Endothelial cell (in vitro differentiated cells): ENCODE measurements at places on chromosomes 12 and 14.

GRCh38 chr14:50225974-50226297 is 5.4 kb downstream of the SOS2 start:
- DNase-seq, result no peak

DNA sequence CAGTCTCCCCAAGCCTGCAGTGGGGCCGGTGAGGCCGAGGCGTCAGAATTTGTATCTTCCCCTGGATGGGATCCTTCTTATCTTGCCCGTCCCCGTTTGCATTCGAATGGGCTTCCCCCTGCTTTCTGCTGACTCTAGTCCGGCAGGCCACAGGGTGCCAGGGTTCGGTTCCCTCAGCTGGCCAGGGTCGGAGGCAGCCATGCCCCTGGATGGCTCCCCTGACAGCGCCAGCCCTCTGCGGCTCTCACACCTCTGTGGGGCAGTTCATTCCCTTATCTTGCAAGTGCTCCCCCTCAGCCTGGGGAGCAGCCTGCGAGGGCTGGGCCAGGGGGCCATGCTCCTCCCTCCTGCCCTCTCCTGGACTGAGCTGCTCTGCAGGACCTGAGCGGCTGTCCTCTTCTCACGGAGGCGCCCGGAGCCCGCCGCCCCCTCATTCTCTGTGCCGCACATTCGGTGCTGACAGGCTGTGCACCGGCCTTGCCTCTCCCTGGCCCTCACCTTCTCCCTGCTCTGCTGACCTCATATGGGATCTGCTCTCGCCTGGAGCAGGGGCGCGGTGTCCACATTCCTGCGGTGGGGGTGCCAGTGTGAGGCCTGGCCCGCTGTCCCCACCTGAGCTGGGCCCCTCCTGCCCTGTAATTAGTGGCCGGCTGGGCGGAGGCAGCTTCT is 32.8 kb downstream of the KIF26A start:
- no peak for DNase-seq

GRCh38 chr12:132398386-132398991 is 69.1 kb upstream of the GALNT9 start:
- DNase-seq, result no peak

GRCh38 chr12:51622564-51622963 is 31.5 kb downstream of the SCN8A start:
- no peak for DNase-seq

DNA sequence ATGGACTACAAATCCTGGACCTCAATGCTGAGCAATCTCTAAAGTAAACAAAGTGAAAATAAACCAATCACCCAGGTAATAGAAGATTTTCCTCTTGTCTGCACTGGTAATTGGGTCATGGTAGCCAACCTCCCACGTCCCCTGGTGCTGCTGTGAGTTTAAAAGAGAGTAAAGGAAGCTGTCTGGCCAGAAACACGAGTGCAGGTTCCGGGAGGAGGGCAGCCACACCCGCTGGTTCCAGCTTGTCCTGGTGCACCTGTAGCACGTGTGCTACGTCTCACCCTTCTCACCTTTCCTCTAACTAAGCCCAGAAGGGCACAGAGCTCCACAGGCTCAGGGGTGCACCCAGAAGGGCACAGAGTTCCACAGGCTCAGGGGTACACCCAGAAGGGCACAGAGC is 5.4 kb downstream of the CRACR2A start:
- DNase-seq, result no peak

GRCh38 chr12:121468499-121468801 is 68.5 kb downstream of the RNF34 start:
- no peak for DNase-seq

DNA sequence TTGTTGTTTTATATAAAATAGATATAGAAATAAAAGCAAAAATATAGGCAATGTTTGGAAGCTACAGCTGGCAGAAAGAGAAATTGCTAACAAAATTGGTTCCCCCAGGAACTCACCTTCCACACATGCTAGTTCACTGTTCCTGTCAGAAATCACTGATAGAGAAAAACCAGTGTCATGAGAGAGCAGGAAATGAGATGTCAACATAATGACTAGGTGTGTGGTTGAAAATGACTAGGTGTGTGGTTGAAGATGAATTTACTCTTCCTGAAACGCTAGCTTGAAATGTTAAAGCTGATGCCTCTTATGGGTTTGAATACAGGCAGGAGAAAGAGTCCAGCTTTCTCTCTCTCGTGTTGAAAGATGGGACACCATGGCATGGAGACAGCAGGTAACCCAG is 216.3 kb downstream of the C12orf42 start:
- DNase-seq, result no peak

DNA sequence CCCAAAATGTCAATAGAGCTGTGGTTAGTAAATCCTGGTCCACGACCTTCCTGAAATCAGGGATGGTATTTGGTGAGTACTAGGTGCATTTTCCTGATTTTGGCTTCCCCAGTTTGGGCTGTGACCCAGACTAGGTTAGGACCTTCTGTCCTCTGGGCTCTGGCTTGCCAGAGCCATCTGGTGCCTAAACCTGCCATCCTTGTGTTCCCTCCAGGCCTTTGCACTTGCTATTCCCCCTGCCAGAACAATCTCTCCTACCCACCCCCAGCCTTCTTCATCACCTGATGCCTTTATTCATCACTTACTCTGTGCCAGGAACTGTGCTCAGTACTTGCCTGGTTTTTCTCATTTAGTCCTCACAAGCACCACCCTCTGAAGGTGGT is 216.7 kb downstream of the RBM19 start:
- no peak for DNase-seq

DNA sequence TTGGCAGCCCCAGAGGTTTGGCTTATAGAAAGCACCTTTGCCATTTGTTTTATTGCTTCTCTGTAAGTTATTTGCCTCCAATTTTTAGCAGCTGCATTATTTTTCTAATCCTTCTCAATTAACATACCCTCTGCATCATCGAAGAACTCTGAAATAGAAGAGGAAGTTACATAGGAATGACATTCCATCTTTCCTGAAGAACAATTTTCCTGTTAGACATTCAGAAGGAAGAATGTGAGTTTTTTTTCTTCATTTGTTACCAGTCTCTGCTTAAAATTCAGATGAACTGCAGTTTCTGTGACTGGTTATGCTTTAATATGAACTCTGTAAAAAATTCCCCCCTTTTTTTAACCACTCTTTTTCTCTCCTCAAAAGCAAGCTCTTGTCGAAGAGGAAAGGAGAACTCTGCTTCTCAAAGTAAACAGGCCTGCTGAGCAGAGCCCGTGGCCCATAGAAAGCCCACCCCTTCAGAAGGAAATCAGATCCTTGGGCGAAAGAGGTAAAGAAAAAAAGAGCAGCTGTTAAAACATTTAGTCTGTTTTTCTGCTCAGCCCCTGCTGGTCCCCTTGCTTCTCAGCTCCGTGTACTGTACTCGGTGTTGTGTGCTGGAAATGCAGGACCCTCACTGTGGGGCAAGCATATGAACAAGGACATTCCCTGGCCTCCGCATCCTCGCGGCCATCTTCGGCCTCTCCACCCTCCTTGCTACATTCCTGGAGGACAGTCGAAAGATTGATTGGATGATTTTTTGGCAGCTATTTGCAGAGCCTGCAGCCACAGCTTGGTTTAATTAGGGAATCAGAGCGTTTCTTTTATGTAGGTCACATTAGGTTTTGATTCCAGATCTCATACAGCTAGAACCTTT is 164.4 kb upstream of the LRIG3 start:
- DNase-seq, result no peak

- no peak for DNase-seq
These were observed 57.9 kb upstream of the GPR68 start for GRCh38 chr14:91302391-91302790.

GRCh38 chr14:69268763-69269162 is 8.8 kb downstream of the GALNT16 start:
- no peak for DNase-seq

DNA sequence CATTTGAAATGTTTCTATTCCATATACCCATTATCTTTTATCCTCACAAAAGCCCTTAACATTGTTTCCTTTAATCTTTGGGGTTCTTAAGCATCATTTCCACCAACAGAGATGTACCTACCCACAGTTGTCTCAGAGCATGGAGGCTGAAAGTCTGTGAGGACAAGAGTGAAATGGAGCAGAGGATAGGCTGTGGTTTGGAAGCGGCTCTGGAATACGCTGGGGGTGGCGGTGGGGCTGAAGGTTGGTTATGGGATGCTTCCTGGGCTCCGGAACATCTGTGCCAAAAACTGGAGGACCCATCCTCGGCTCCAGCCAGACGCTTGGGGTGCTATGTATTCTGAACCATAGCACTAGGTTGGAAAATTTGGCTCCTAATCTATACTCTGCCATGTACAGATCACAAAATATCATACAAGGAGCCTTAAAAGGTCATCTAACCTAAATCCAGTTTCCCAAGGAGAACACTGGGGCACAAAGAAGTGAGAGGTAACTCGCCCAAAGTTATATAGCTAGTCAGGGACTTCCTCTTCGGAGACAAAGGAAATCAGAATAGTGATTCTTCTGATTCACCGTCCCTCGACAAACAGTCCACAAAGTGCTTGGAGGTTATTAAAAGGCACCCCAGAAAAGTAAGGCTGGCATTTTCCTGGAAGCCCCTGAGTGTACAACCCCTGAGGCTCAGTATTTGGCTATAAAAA is 2.5 kb downstream of the PPP1R3E start:
- DNase-seq, result no peak

GRCh38 chr12:42786400-42787148 is 197.0 kb upstream of the PRICKLE1 start:
- no peak for DNase-seq

DNA sequence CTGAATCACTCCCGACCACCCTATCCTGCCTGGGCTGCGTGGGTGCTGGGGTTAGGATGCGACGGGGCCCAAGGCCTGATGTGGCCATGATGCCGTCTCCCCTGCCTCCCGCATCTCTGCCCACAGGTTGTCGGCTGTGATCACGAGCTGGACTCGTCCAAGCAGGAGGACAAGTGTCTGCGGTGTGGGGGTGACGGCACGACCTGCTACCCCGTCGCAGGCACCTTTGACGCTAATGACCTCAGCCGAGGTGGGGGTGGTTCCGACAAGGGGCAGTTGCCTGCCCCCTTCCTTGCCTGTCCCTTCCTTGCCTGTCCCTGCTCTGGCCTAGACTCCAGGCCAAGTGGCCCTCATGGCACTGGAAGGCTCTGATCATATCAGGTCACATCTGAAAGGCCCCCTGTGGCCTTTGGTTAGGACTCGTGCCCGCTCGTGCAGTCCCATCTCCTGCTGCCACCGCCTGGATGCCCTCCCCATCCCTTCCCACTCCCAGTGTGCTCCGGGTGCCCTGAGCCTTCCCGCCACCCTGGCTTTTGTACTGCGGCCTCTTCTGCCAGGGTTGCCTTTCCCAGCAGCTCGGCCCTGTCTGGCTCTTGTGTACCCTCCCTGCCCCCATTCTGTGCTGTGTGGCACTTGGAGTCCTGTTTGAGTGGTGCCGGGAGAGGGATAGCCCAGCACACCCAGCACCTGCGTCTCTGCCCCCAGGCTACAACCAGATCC is 13.6 kb downstream of the PAPLN start:
- DNase-seq, result no peak

GRCh38 chr12:89693639-89694202 is 14.9 kb downstream of the ATP2B1 start:
- no peak for DNase-seq

DNA sequence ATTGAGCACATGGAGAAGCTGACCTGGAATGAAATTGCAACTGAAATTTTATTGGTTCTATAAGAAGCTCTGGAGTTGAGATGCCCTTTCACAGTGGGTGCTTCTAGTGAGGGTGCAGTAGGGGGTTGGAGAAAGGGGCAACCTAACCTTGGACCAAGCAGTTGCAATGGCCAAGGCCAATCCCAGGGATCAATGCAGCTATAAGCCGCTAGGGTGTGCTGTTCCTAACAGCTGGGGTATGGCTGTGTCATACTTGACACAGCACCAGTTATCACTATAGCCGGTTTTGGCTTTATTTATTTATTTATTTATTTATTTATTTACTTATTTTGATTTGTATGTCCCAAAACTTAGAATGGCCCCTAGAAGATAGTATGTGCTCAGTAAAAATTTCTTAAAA is 505.9 kb downstream of the FLRT2 start:
- peak; percentile 49 for DNase-seq

- DNase-seq, result no peak
These were observed 165.1 kb downstream of the SLC38A4 start for GRCh38 chr12:46660719-46661109.

- DNase-seq, result no peak
These were observed 7.8 kb upstream of the MTERF2 start for GRCh38 chr12:106994579-106995220.

DNA sequence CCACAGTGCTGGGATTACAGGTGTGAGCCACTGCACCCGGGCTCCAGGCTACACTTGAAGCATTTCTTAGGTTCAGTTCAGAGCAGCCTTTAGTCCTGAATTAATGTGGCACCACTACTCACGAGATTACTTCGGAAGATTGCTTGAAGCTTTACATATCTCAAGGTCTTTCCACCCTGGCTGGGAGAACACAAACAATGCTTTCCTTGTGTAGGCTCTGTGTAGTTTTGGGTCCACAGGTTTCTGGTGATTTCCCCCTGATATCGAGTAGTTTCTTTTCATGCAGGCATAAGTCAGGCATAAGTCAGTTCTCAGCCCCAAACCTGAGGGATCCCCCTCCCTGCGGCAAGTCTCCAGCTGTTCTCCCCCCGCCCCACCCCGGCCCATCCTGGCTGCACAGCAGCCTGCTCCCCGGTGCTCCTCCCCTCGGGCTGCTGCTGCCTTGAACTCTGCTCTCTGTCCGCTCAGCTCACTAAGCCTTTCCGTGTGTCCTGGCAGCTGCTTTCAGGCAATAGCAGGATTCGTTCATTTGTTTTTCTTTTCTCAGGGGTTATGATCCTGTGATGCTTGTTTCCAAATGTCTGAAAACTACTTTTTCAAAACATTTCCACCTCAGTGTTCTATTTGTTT is 417.7 kb downstream of the TMEM121 start:
- DNase-seq, result no peak

DNA sequence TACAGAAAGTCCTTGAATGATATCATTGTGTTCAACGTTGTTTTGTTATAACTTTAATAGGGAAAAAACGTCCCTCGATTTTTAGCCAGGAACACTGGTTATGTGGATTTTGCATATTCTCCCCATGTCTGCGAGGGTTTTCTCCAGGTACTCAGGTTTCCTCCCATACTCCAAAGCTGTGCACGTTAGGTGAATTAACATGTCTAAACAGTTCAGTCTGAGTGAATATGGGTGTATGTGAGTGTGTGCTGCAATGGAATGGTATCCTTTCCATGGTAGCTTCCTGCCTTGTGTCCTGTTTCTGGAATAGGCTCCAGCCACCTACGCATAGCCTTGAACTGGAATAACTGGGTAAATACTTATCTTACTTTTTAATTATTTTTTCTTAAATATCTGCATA is 810.8 kb upstream of the ATXN7L3B start:
- no peak for DNase-seq

GRCh38 chr14:61329478-61330051 is 8.2 kb downstream of the PRKCH start:
- no peak for DNase-seq

GRCh38 chr12:104604070-104604994 is 147.6 kb downstream of the CHST11 start:
- peak; percentile 52 for DNase-seq

DNA sequence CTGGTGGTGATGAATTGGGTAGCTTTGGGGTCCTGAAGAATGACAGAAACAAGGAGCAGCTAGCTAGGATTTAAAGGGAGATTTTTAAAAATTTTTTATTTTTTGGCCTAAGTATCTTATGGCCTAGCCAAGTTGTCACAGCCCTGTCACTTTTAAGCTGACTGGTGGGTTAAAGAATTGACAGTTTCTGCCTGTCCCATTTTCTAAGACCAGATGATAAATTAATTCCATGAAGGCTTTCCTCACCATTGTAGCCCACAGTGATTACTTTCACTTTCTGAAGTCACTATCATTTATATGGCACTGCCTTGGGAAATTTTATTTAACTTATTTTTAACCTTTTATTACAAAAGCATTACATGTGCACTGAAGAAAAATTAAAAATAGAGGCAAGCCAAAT is 43.2 kb downstream of the BICDL1 start:
- no peak for DNase-seq

GRCh38 chr14:104687601-104688504 is 1.6 kb upstream of the INF2 start:
- no peak for DNase-seq
